ENCODE measurements at places on chromosomes 11 and 22.

DNA sequence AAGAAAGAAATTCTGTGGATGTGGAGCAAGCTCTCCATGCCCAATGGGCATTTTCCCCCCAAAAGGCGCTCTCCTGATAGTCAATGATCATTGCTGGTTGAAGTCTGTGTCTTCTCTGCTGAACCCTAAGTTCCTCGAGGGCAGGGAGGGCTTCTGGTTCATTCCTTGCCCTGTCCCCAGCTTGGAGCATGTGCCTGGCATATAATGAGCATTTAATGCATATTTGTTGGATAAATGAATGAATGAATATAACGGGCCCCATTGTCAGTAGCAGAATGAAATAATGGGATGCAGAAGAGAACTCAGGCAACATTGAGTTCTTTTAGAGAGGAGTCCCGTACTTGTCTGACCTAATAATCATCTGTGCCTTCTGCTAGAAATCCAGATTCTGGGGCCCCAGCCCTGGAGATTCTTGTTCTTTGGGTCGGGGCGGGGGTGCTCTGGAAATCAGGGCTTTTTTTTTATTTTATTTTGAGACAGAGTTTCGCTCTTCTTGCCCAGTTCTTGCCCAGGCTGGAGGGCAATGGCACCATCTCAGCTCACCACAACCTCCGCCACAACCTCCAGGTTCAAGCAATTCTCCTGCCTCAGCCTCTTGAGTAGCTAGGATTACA, 64.4 kb downstream of the CD82 start:
- no peak for DNase-seq

DNA sequence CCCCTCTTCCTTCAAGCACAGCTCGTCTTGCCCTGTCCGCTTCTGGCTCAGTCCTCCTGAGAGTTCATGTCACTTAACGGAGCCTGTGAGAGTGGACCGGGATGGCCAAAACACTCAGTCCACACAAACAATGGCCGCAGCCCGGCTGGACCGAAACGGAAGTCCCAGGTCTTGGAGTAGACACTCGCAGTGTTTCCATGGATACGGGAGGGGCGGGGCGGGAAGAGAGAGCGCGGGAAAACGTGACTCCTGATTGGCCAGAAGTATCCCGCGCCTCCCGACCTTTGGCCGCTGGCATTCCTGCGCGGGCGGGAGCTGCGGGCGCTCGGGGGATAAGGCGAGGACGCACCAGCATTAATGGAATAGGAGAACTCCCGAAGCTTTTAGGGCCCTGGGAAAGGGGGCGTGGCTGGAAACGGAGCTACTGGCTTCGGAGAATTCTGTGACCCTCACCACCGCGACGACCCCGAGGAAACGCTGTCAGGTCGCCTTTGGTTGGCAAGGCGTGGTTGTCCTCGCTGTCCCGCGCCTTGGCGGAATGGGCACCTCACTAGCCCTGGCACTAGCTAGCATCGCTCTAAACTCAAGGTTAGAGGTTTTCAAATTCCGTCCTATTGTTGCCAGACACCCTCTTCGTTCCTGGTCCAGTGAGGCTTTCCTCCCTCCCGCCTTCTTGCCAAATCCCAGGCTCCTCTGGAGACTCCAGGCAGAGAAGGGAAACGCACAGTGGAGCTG, at the start of the genes NLRP14 and ZNF214:
TSS of gene NLRP14 (plus strand) at position 297 of the 735 bp plus-strand sequence. CDS start 18,108 bp downstream, outside the sequence.
TSS of gene ZNF214 (minus strand) at position 164 of the 735 bp plus-strand sequence. CDS start 17,511 bp downstream, outside the sequence.
- DNase-seq: peak; percentile 67

DNA sequence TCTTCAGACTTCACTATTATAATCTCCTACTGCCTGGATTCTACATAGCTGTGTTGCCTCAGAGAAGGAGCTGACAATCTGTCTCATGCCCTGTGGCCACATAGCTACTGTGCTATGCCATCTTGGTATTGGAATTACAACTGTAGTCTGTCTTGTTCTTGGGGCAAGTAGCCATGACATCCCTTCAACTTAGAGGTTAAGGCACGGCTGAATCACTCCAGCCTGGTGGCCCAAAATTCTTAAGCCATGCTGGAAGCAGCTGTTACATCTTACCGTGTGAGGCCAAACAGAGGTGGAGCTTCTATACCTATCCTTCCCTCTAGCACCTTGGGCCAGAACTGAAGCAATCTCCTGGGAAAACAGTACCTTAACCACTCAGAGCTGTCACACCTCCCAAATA, 14.8 kb downstream of the CARD18 start:
- DNase-seq: no peak

DNA sequence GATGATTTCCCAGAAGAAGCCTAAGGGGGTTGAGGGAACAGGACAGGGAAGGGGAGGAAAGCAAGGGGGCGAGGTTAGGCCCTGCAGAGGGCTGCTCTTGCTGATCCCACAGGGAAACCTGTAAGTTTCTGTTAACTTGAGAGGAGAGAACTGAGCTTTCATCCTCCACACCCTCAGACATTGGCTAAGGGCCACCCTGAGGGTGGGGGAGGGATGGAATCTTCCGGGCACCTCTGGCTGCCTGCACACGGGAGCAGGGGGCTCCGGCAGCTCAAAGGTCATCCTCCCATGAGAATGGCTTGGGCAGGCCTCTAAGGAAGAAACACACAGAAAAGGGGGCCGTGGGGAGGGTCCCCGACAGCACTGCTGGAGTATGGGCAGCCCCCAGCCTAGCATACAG, 108.1 kb downstream of the TSPAN18 start:
- no peak for DNase-seq

- DNase-seq: peak; percentile 82
Measured at GRCh38 chr11:122633219-122633829, 22.2 kb upstream of the UBASH3B start.

DNA sequence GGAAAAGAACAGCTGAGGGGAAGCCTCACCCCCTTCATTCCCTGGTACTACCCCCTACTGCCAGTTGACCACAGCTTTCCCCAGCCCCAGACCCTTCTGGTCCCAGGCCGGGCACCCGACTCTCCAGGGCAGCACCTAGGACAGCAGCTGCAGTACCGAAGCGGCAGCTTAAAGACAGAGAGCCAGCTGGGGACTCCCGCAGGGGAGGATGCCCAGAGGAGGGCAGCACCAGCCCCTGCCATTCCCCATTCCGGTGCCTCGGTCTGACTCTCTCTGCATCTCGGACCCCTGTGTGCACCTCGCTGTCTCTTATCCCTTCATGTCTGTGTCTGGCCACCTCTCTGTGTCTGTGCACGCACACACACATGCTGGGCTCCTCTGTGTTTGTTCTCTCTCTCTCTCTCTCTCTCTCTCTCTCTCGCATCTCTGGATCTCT, 9.4 kb downstream of the IGSF9B start:
- DNase-seq: no peak

GRCh38 chr11:82465481-82465880, 268.2 kb downstream of the FAM181B start:
- DNase-seq: no peak

- no peak for DNase-seq
Measured at GRCh38 chr11:128457874-128458273, 129.5 kb downstream of the ETS1 start.

GRCh38 chr11:18203723-18204122, 31.1 kb downstream of the MRGPRX4 start:
- no peak for DNase-seq

DNA sequence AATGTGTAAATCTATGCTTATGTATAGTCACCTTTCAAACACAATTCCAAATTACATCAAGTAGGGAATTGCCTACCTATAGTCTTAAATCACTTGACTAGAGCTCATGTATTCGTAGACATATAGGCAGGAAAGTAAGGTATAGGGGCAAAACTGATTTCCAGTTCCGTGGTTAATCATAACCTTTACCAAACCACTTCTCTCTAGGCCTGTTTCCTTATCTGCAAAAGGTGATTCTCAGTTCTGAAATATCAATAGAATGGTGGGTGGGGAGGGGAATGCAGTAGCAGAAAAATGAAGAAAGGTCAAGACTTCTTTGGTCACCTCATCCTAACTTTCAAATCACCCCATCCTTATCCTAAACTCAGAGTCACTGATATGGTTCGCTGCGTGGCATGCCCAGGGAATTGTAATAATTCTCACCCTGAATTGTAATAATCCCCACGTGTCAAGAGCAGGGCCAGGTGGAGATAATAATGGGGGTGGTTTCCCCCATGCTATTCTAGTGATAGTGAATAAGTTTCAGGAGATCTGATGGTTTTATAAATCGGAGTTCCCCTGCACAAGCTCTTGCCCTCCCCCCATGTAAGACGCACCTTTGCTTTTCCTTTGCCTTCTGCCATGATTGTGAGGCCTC, 1.9 kb upstream of the ANO5 start:
- no peak for DNase-seq

DNA sequence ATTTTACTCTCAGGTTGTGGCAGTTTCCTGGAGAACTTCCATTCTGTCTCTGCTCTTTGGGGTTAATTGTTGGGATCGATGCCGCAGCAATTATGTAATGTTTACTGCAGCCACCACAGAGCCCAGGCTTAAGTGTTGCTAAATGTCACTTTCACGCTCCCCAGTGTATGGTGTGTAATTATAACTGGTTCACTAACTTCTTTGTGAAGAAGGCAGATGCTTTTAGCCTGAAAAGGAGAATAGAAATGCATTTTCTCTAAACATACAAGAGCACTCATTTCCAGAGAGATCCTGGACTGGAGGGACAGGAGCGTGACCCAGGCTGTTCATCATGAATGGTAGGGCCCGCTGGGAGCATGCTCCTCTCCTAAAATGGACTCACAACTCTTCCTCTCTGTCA, 132.2 kb upstream of the PLET1 start:
- no peak for DNase-seq

GRCh38 chr11:36622431-36623136, 24.5 kb upstream of the RAG2 start:
- DNase-seq: no peak

Measured in NCI-H446 (cell line).